Stimulated activated CD8-positive, alpha-beta memory T cell treated with anti-CD3 and anti-CD28 coated beads, Interleukin-7, amount 100 ng/mL, for 4 hours (primary cell): ENCODE measurements at places on chromosomes 12 and 14.

GRCh38 chr12:101838628-101839323 is 8.0 kb upstream of the GNPTAB start:
- DNase-seq: no peak

GRCh38 chr12:11477110-11477509 is 81.7 kb upstream of the PRB2 start:
- no peak for DNase-seq

- DNase-seq: peak; percentile 50
Observed at GRCh38 chr12:111056618-111057521, 136.5 kb upstream of the MYL2 start.

DNA sequence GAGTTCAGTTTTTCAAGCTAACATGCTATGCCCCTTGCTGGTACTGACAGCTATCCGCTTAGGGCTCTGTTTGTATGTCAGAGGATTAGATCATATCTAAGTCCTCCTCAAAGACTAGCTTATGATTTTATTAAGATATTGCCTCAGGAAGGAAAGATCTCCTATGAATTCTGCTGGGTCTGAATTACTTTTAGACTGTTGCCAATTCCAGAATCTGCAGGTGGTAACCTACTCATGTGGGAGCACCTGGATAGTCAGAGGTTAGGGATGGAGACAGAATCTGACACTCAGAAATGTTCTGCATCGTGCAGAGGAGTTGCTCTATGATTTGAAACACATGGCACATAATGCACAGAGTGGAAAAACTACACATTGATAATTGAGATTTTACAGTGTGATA is 843.4 kb downstream of the SLC6A15 start:
- no peak for DNase-seq

DNA sequence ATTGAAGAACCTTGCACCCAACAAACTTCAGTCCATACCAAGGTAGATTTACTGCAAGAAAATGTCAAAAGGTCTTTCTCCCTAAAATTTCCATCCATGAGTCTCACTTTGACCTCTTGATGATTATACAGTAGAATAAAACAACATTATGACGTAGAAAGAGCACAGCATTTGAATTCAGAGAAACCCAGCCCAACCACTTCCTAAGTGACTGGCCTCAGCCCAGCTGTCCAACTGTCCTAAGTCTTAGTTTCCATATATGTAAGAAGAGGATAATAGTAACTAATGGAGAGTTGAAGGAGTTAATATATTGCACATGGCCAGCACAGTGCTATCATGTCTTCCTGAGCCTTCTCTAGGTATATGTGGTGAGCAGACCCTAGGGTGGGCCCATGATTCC is 41.0 kb upstream of the NELL2 start:
- no peak for DNase-seq

DNA sequence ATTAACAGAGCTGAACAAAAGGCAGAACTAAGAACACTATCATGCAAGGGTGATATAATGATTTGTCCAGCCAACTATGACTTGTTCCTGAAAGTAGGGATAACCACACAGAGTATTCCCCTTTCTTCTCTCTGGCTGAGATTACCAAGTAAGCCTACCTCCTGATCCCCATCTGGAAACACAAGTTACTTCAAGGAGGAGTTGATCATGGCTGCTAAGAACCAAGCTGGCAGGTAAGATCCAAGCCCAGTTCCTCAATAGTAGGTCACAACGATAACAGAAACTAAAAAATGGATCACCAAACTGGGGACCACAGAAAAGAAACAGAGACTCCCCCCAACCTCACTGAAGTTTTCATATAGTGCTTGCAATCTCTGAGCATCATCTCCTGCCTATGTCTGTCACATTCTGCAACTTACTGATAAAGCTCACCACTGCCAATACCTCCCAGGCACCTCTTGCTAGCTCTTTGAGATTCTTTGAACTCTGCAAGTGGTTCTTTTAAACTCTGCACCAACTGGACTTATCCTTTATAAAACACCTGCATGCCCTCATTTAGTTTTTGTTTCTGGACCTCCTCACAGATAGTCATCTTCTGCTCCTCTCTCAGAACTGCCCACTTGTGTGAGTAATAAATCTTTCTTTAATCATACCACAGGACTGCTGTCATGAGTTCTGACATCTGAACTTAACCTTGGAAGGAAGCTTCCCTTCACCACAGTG is 76.6 kb downstream of the LRP6 start:
- no peak for DNase-seq

DNA sequence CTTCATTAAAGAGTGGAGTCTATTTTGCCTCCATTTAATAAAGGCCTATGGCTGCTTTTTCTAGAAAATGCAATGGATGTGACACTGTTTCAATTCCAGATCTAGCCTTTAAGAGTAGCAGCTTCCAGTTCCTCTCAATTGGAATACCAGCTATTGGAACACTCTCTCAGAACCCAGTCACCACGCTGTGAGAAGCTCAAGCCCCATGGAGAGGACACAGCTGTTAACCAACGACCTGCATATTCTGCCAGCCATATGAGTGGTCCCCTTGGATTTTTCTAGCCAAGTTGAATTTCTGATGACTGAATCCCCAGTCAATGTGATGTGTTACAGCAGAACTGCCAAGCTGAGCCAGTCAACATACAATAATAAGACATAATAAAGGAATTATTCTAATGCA is 131.8 kb downstream of the TMTC3 start:
- no peak for DNase-seq

DNA sequence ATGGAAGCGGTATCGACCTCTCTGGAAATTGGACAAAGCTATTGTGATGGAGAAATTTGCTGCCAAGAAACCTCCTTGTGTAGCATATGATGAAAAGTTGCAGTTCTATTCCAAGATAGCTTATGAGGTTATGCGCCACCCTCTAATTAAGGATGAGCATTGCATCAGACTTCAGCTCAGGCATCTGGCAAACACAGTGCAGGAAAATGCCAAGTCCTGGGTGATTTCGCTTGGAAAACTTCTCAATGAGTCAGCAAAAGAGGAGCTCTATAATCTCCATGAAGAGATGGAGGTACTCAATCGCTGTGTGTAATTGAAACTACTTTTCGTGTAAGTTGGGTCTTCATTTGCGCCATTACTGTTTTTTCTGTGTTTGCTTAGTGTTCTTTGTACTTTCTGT is 51.2 kb downstream of the DNAH10 start:
- DNase-seq: no peak

DNA sequence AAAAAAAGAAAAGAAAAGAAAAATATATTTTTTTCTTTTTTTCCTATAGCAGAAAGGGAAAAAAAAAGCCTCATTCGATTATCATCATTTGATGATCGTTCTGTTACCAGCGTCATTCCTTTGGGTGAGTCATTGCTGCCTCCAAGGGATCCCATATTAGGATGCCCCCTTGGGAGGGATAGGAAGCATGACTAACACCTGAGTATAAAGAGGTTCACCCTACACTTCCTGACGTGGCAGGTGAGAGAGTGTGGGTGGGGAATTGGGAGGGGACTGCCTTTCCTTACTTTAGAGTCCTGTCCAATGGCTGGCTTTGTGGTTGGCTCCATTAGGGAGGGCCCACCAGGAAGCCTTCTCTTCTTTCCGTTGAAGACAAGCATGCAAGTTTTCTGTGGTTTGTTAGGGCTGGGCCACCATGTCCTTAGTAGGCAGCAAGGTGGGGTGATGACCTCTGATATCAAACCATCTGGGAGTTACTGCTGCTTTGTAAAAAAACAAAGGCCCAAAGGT is 56.1 kb upstream of the FUT8 start:
- no peak for DNase-seq
